ENCODE measurements at places on chromosomes 2 and 18.

DNA sequence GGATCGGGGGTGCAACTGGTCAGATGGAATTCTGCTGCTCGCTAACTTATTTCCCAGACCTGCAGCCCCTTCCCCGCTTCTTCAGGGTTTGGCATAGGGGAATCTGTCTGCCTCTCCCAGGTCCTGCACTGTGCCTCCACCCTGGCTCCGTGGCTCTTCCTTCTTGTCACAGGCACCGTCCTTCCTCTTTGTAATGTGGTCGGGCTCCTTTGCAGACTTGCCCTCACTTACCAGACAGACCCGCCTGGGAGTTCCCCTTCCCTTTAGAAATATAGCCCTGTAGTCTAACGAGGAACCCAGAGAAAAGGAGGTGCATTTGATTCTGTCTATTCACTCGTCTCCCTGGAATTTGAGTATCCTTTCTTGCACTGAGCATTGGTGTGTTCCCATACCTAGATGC is 63.9 kb upstream of the PAX8 start:
- no peak for DNase-seq

GRCh38 chr2:40642237-40642636 is 190.3 kb upstream of the SLC8A1 start:
- peak; percentile 17 for DNase-seq

DNA sequence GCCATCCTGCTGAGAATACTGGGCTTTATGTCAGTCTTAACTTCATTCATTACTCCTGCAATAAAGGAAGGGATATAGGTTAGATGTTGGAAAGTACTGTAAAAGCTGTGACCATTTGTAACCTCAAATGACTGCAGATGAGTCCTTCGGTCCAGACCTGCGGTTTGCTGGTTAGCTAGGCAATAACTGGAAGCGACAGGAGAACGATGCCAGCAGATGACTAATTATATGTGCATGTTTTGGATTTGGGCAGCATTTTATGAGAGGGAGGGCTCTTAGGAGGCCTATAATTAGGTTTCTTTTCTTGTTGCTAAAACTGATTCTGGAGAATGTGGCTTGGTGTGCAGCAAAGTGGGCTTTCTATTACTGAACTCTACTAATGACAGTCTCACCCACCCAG is 205.6 kb downstream of the TMEM182 start:
- DNase-seq = peak; percentile 4

DNA sequence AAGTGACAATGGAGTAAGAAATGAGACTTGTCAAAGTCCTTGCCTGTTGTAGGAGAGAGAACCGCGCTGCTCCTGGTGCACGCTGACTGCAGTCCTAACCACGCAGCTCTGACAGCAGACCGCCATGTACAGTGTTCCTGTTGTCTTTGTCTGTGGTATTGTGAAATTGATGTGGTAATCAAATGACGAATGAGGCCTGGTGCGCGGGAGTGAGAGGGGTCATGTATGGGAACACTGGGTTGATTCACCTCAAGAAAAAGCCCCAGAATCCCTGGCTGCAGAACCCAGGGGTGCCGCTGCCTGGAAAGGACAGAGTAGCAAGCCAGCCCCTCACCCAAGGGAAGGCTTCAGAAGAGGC is 64.0 kb downstream of the INPP4A start:
- DNase-seq = no peak

- DNase-seq = peak; percentile 2
These were observed 64.0 kb upstream of the GALNT5 start for GRCh38 chr2:157193461-157193860.

DNA sequence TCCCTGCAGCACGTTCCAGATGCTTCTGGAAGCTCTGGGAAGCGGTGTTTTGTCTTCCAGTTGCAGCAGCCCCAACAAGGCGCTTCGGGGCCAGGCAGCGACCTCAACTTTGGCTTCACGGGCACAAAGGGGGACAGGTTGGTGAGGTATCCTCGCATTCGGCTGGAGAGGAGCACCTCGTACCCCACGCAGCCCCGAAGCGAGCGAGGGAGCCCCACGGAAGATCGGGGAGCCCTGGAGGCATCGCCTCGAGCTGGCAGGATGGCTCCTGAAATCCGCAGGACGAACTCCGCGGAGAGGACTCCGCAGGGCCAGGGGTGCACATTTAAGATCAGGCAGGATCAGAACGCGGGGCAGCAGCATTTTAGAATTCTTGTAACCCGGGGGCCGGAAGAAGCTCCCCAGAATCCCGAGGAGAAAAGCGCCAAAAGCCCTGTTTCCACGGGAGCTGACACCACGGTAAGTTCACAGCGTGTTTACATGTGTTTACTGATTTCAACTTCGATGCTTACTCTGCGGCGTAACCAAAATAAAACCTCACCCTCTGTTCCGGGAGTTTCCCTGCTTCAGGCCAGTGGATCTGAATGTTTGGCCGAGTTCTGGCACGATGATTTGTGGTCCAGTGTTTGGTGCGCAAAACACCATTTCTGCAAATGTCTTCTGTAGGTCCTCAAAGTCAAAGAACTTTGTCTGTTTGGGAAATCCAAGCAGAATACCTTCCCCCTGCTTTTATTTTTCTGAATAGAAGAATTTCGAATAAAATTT is 212.5 kb downstream of the NEDD4L start:
- no peak for DNase-seq

DNA sequence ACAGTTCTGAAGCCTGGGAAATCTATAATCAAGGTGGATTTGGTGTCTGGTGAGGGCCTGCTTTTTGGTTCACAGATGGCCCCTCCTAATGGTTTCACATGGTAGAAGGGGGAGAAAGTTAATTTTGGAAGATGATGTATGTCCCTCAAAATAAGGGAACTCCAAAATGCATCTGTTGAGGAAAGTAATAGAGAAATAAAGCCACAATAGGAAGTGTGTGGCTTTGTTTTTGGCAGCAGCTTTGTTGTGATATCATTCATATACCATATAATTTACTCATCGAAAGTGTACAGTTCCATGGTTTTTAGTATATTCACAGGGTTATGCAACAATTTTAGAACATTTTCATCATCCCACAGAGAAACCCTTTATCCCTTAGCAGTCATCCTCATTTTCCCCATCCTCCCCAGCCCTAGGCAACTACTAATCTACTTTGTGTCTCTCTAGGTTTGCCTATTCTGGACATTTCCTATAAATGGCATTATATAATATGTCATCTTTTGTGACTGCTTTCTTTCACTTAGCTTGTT is 274.0 kb upstream of the FAM98A start:
- no peak for DNase-seq

DNA sequence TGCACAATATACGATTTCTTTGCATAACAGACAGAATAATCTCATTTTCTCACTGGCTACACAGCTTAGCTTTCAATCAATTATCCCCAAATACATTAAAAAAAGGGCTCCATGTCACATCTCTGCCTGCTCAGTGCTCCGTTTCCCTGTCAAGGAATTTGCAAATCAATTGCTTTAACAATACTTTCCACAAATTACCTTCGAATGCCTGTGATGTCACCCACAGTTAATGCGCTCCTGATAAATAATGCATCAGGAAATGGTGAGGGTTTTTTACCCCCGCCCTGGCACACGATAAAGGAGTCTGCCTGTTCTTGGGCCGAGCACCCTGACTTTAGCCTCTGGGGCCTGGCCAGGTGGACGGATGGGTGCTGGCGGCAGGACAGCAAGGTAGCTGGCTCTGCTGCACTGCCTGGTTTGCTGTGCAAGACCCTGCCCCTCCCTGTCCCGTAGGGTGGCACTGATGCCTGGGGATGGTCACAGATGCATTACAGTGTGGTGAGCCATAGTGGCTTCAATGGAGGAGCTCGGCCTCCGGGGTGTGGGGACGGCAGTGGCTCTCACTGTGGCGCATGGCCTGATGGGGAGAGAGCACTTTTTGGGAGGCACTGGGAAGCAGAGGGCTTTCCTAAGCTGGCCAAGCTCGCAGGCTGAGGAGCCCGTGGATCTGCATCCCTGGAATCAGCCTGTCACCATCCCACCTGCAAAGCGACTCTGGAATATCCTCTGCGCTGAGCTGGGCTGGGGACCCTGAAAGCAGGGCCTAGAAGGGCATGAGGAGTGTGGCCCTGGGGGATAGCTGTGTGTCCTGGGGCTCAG is 88.3 kb upstream of the HS6ST1 start:
- no peak for DNase-seq

DNA sequence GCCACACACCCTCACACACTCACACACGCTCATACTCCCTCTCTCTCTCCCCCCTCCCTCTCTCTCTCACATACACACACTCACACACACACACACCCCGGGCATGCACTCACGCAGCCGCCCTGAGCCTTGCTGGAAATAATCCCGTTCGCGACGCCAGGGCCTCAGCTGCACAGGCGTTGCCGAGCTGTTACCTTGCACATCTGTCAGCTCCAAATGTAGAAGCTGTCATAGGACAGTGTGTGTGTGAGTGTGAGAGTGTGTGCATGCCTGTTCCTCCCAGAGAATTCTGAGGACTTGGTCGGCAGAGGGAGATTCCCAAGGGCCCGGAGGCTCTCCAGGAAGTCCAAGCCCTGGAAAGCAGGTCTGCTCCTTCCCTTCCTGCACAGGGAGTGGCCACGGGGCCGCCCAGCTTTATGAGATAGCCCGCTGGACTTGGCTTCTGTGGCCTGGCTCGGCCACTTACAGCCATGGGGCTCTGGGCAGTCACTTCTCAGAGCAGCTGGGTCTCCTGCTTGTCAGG is 8.6 kb downstream of the SPR start:
- DNase-seq = peak; percentile 76

DNA sequence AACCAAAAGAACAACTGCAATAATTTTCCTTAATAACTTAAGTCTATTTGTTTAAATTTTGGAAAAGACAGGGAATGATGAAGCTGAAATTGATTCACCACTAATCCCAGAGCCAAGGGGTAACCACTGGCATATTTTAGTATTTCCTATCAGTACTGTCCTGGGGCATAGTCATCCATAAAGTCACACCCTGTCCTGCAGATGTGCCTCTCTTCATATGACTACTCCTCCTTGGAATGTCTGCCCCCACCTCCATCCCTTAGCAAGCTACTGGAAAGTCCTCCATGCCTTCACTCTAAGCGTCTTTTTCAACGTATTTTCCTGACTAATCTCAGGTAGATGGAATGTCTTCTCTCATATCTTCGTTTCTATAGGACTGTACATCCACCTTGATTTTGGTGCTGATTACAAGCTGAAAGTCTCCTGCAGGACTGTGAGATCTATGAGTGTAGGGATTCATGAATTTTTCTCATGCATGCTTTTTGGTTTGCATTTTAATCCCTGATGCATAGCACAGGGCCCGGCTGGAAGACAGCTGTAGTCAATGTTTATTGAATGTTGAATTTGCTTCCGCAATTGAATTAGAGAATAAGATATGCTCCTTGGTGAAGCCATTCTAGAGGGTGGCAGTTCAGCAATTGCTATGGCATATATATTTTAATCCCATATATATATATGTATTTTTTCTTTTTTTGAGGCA is 85.6 kb downstream of the MOGAT1 start:
- no peak for DNase-seq

GRCh38 chr2:146666340-146666739 is 1178.5 kb upstream of the ACVR2A start:
- DNase-seq = no peak

DNA sequence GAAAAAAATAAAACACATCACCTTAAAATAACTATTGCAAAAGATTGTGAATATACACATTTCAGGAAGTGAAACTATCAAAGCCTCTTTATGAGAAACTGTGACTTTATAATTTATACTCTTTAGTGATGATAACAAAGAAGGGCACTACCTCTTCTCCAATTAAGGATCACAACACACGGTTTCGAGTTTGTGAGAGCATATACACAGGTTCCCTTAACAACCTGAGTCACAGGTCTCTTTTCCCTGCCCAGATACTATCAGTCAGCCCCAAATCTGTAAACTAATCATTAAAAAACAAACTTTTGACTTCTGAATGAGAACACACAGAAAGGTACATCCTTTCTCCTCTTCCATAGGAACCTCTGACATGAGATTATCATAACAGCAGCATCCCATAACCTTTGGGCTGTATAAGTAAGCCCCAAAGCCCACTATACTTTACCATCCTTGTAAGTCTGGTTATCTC is 44.9 kb downstream of the PTPN2 start:
- no peak for DNase-seq

GRCh38 chr2:127453392-127454171 is 35.4 kb downstream of the PROC start:
- DNase-seq = no peak

- no peak for DNase-seq
These were observed 40.7 kb upstream of the KLF11 start for GRCh38 chr2:10002681-10003080.

- DNase-seq = no peak
These were observed at the start of gene C2orf74 for GRCh38 chr2:61161888-61162287. Gene C2orf74 (plus strand): TSS chr2:61162188. CDS start chr2:61162515, 327 bp downstream.

DNA sequence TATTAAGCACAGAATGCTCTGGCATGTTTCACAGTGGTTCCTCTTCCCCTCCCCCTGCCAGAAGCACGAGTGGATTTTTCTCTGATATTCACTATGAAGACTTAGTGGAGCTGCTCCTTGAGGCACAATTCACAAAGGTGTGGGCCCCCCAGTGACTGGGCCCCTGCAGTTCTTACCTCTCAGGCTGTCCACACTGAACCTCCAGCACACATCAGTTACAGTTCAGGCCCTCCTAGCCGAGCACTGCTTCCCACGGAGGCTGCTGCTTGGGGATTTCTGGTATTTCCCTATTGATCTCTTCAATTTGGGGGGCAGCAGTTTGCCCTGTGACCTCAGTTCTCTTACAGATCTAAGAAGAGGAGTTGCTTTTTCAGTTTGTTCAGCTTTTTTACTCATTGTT is 236.1 kb downstream of the SH3RF3 start:
- no peak for DNase-seq

DNA sequence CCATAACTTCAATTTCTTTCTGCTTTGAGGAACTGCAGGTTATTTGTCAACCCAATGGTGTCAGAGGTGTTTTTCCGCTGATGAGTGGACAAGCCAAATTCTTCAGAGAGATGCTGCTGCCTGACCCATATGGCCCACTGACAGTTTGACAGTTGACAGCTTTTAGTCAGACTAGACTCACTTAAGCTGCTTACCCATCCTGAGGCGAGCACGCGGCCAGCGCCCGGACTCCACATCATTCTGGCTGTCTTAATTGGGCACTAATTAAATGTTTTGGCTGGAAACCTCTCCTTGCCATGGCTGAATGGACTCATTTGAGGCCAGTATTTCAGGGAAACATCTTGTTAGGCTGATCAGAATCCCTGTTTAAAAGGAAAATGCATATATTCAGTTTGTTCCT is 316.1 kb upstream of the FANCL start:
- peak; percentile 77 for DNase-seq

DNA sequence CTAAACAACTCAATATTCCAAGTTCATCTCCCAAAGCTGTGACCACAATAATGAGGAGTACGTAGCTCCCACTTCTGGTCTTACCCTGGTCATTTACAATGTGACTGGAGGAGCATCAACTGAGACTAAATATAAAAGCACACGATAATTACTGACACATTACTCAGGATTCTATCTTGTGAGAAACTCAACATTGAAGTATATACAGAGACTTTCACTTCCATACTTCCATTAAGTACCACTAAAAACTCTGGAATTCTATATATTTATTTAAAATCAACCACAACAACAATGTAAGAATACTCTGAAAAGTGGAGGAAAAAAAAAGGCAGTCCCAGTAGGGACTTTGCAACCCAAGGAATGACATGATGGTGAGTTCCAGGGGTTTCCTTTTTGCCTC is 61.4 kb downstream of the XDH start:
- no peak for DNase-seq

GRCh38 chr2:33678436-33678835 is 79.3 kb upstream of the FAM98A start:
- no peak for DNase-seq
